Mesenchymal stem cell (in vitro differentiated cells and primary cell): ENCODE measurements at places on chromosomes 7 and 10.
A peak's percentile ranks its signal among the peaks of the same experiment; 100 is the strongest.

- no peak for DNase-seq
Observed at GRCh38 chr10:633279-634245, 55.9 kb downstream of the DIP2C start.

- no peak for DNase-seq
Observed at GRCh38 chr7:45155357-45155900, 2.2 kb upstream of the RAMP3 start.

DNA sequence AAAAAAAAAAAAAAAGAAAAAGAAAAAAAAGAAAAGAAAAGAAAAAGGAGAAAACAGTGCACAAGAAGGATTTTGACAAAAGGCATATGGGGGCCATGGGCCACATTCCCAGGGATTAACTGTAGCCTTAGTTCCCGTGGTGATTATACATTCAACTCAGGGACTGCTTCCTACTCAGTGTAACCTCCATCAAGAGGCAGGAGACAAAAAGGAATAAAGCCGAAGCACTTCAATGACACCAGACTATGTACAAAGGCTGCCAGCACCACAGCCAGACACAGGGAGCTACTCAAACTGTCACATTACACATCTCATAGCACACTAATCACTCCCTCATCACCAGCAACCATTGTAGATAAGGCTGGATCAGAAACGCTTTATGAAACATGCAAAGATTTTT lies 5.1 kb upstream of the PMPCB start:
- no peak for DNase-seq

DNA sequence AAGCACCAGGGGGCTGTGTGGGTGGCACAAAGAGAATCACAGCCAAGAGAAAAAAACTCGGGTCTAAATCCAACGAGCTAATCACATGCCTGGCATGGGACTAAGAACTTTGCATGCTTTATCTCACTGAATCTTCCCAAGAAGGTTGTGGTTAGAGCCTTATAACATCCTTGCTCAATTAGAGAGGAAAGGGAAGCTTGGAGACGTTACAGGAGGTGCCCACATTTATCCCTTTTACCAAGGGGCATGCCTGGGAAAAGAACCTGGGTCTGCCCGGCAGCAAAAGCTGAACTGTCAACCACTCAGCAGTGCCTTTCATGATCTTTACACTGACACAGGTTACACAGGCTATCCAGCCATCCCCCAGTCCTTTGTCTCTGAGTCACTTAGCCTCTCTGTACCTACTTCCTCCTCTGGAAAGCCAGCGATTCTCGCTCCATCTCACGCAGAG lies 190.1 kb downstream of the PRPF18 start:
- peak; percentile 54 for DNase-seq

GRCh38 chr7:117270371-117270770 lies 52.5 kb downstream of the WNT2 start:
- DNase-seq: peak; percentile 14

DNA sequence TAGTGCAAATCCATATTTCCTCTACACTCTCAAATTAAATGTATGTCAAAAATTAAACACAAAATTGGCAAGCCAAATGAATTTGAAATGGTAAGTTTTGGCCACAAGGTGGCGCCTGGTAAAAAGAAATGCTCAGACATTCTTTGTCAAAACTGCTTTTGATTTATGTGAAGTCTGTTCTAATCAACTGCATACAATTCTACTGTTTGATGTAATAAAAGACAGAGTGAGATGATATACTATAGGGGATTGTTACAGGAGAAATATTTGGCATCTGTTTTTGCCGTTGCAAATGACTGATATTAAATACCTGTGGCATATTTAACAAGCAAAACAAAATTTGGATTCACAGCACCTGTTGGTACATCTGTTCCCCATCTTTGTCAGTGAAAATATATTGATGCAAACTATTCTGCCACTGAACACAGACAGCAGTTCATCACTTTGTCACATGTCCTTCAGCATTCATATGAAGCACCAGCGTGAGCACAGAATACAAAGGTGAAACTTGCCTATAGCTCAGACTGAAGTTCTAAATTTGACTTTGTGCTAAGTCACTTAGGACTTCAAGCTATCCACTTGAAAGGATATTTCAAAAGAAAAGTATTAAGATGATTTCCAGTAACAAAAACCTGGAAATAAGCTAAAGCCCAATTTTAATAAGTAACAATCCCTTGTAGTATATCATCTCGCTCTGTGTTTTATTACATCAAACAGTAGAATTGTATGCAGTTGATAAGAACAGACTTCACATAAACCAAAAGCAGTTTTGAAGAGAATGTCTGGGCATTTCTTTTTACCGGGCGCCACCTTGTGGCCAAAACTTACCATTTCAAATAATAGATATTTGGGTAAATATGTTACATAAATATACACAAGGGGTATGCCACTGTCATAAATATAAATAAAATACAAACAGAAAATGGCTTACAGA lies 10.2 kb upstream of the CH25H start:
- peak; percentile 72 for DNase-seq

GRCh38 chr10:14379556-14380280 lies 49.0 kb upstream of the FRMD4A start:
- no peak for DNase-seq

DNA sequence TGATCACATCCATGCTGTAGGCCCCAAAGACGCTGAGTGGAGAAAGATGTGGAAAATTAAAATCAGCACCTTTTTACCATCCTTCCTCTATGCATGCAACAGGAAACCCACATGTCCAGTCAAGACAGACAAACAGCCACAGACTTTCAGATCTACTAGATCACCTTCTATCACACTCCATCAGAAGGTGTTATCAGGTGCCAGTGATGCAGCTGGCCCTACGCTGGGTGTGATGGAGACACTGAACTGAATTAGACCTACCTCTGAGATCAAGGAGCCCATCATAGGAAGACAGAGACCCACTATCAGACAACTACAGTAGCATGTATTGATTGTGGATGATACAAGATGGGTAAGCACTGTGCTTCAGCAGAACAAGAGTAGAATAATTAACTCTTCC lies 15.5 kb downstream of the CYP3A4 start:
- DNase-seq: no peak

DNA sequence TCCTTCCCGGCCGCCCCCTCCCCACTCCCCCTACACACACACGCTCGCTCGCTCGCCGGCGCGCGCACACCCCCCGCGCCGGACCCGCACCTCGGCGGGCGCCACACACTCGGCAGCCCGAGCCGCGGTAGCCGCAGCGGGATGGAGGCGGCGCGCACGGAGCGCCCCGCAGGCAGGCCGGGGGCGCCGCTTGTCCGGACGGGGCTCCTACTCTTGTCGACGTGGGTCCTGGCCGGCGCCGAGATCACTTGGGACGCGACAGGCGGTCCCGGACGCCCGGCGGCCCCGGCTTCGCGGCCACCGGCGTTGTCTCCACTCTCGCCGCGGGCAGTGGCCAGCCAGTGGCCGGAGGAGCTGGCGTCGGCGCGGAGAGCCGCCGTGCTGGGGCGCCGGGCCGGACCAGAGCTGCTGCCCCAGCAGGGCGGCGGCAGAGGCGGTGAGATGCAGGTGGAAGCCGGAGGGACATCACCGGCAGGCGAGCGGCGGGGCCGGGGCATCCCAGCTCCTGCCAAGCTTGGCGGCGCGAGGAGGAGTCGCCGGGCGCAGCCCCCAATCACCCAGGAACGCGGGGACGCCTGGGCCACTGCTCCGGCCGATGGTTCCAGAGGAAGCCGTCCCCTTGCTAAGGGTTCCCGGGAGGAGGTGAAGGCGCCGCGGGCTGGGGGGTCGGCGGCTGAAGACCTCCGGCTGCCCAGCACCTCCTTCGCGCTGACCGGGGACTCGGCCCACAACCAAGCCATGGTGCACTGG lies at the start of gene SORCS3:
Gene SORCS3 (plus strand): TSS at position 104 of the 750 bp plus-strand sequence.
- no peak for DNase-seq

GRCh38 chr10:58781873-58782488 lies 269.3 kb downstream of the BICC1 start:
- peak; percentile 57 for DNase-seq

DNA sequence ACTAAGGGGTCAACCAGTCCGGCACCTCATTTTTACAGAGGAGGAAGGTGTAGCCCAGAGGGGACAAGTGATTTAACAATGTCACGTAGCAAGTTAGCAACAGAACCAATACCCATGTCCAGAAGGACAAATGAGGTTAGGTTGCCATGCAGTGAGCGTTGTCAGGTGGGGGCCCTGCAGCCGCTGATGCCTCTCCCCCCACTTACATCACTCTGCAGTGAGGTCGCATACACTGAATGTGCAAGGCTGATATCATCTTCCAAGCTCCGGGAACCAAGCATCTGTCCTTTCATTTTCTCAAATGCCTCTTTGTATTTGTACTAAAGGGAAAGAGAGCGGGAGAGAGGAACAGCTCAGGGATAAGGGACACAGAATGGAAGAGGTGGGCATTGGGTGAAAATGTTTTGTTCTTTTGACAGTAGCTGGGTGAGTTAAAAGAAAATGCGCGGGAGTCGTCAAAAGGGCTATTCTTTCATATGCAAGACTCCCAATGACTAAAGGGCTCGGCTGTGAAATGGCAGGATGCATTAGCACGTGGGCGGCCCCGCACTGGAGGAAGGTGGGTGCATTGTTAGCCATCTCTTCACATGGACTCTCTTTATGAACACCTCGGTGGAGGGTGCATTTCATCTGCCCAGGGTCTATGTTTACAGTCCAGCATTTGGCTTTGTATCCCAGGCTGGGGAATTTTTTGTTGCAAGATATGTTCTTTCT lies 49.7 kb downstream of the NRAP start:
- DNase-seq: no peak

- DNase-seq: no peak
Observed at GRCh38 chr10:60280475-60280874, 109.2 kb downstream of the ANK3 start.

DNA sequence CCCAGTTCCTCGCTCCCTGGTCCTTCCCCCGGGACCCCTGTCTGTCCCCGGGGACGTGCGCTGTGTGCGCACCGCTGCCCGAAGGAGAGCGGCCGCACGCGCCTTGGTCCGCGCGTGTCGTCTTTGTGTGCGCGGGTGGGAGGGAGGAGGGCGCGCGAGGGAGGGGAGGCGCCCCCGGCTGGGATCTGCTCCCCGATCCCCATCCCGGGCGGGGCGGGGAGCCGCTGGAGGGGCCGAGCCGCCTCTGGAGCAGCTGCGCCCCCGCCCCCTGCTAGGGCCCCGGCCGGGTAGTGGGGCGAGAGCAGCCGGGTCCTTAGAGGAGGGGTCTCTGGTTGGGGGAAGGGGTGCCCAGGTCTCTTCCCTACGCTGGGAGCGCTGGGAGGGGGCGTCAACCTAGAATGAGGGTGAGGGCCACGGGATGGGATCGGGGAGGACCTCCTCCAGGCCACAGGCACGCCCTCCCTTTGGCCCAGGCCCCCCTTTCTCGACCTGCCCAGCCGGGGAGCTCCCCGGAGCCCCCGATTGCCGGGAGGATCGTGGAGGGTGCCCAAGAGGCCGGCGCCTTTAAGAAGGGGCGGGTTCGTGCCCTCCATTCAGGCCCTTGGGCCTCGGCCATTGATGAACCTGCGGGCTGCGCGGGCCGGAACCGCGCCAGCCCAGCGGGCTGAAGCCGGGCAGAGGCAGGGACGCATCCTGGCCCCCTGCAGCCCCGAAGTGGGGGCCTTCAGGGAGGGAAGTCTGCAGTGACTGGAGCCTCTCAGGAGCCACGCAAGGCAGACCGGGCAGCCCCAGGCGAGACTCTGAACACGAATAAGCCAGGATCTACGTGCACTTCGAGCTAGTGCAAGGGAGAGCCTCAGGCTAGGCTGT lies 678 bp downstream of the SH2B2 start:
- DNase-seq: peak; percentile 41

DNA sequence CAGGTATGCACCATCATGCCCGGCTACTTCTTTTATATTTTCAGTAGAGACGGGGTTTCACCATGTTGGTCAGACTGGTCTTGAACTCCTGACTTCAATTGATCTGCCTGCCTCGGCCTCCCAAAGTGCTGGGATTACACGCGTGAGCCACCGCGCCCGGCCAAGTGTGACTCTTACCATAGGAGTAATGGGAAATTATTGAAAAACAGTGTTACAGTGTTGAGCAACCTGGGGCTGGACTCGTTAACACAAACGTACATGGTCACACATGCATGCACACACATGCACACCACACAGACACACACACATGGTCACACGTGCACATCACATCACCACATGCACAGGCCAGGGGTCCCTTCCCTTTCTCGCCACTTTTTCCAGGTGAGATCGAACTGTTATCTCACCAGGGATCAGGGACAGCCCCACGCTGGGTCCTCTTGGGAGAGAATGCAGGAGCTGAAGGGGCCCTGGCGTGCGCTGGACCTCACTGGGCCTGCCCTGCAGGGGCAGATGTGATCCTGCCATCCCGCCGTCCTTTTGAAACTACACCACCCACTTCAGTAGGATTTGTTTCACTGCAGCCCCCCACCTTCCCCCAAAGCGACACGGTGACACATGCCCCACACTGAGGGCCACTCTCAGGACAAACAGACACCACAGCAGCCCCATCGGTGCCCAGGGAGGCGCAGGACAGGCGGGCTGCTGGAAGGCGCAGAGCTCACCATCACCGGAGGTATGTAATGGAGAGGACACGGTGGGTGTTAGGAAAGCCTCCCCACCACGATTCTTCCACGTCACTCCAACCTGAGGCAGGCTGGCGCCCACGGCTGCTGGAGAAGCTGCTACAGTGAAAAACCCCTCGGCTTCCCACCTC lies 10.2 kb downstream of the RADIL start:
- DNase-seq: no peak

GRCh38 chr7:91979590-91979989 lies 38.9 kb downstream of the AKAP9 start:
- DNase-seq: no peak

DNA sequence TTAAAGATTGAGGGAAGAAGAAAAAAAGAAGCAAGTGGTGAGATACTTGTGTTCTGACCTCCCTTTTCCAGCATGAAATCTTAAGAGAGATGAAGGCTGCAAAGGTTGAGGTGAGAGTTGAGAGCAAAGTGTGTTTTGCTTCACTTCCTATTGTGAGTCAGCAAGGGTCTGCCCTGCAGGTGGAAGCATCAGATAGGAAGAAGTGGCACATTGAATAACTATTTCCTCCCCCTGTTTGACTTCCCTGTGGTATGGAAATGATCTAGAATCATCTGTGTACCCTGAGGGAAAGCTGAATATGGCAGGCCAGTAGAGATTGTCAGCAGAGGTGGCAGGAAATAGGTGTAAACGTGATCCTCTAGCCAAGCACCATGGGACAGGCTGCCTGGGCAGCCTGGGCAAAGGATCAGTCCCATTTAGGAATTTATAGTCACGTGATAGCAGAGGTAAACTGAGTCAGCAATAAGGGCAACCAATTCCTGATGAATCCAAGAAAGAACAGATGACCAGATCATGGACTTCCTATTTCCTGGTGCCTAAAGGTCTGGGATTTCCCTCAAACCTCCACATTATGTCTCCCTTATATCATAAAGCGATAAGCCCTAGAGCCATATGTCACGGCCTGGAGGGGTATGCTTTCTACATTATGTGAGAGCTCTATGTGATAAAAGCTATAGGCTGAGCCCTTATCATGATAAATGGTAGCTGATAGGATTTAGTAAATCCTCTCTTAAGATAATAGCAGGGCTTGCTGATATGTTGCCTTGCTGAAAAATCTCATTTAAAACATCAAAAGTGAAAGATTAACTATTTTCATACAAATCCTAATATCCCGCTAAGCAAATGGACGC lies 287.0 kb downstream of the MDFIC start:
- DNase-seq: no peak

GRCh38 chr7:99002148-99002826 lies 124.0 kb downstream of the TRRAP start:
- no peak for DNase-seq

- DNase-seq: no peak
Observed at GRCh38 chr7:29163854-29164253, 17.5 kb upstream of the CPVL start.
